ENCODE measurements at places on chromosomes 1 and 21. TPM values are rescaled to one million over a fixed set of nuclear protein-coding genes. Genes with fewer than 3 reads are reported as not detected.

- DNase-seq = no peak
Measured at GRCh38 chr1:231733672-231734071, 107.1 kb downstream of the DISC1 start.

DNA sequence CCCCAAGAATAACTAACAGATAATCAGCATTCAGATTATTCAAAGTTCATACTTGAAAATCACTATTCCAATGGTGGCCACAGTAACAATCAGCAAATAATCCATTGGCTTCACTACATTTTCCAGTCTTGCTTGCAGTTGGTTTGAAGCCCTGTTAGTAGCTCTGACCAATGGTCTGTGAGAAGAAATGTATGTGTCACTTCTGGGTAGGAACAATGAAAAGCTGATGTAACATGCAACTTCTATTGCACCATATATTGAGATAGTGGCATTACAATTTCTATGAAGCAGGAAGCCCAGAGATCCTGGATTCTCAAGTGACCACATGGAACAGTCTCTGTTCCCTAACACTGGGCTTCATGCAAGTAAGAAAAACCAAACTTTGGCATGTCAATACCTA lies 250.9 kb upstream of the DAB1 start:
- no peak for DNase-seq

DNA sequence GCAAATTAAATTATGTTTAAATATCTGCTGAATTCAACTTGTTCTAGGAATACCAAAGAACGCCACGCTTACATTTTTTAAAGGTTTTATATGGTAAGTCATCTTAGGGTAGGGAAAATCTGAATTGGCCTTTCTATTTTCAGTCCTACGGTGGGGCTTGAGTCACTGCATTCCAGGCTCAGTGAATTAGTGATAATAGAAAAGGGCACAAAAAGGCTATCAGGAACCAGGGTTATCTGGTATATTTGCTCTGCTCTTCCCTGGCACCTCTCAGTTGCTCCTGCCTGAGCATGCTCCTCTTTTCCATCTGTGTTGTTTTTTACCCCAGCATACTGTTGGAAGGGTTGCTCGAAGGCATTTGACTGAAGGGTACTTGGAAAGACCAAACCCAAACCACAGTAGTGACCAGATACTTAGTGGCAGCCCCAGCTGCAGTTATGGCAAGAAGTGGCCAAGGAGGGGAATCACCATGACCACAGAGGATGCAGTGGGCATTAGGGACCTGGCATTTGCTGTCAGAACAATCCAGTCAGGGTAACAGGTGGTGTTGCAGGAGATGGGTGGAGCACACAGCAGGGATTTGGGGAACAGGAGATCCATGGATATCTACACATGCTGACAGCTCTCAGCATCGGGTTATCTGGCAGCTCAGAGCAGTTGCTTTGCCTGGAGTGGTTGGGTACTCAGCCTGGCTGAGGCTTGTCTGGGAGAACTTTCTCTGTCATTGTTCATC lies 2.3 kb downstream of the OVAAL start:
- DNase-seq = no peak

DNA sequence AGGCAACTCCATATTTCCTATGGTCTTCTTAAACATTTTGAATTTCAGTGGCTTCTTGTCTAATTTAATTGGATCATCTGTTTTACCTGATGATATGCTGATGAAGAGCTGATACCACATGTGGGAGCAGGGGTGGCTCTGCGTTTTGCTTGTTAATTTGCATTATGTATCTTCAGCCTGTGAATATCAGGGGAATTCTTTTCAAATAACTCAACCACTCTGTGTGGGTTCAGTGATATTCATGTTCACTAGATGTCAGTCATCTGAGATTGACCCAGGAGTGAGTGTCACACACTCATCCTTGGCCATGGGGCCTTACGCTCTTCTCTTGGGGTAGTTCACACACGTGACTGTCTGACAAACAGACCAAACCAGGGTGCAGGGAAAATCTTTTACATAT lies 83.0 kb downstream of the FCRL5 start:
- no peak for DNase-seq

- DNase-seq = no peak
Measured at GRCh38 chr1:91831132-91831930, 54.6 kb downstream of the TGFBR3 start.

GRCh38 chr1:4931486-4931885 lies 277.1 kb downstream of the AJAP1 start:
- DNase-seq = no peak

GRCh38 chr1:172117800-172118199 lies 276.5 kb downstream of the DNM3 start:
- no peak for DNase-seq

DNA sequence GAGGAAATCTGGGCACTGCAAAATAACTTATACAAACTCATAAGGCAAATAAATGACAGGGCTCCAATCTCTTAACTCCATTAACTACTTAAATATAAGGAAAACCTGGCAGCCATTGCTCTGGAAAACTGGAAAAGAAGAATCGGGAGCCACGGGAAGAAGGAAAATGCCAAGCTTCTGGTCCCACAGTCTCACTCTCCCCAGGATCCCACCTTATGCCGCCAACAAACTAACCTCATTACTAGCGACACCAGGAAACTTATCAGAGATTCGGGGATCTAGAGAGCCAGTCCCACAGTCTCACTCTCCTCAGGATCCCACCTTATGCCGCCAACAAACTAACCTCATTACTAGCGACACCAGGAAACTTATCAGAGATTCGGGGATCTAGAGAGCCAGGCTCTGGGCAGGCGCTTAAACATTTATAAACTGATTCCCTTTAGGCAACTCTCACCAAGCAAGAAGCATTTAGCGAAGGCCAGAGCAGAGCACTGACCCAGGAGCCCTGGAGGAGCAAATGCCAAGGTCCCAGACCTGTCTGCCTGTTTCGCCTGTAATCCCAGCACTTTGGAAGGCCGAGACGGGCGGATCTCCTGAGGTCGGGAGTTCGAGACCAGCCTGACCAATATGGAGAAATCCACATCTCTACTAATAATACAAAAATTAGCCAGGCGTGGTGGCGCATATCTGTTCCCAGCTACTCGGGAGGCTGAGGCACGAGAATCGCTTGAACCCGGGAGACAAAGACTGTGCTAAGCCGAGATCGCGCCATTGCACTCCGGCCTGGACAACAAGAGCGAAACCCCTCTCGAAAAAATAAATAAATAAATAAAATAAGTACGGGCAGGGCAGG lies 720 bp downstream of the PSMB2 start:
- DNase-seq = no peak

GSTM4 gene
- total RNA-seq = 0.40 TPM

PGLYRP3 gene
- not detected for total RNA-seq

TRIM17 gene
- total RNA-seq = not detected

CDC73 gene
- 8.9 TPM for total RNA-seq

MAP3K7CL gene
- 3.0 TPM for total RNA-seq

DNAJC6 gene
- 2.8 TPM for total RNA-seq

NCMAP gene
- total RNA-seq = not detected
